Fibroblast of the aortic adventitia (primary cell): ENCODE measurements at places on chromosomes 4 and X. TPM values are rescaled to one million over a fixed set of nuclear protein-coding genes. Genes with fewer than 3 reads are reported as not detected.

AKAP17A gene
- 9.5 and 16.9 TPM in 2 replicates for total RNA-seq

GRCh38 chr4:97121493-97121892, 1021.8 kb downstream of the STPG2 start:
- no peak for DNase-seq

GRCh38 chr4:165384598-165384997, 5.8 kb downstream of the CPE start:
- DNase-seq = peak; percentile 75

DNA sequence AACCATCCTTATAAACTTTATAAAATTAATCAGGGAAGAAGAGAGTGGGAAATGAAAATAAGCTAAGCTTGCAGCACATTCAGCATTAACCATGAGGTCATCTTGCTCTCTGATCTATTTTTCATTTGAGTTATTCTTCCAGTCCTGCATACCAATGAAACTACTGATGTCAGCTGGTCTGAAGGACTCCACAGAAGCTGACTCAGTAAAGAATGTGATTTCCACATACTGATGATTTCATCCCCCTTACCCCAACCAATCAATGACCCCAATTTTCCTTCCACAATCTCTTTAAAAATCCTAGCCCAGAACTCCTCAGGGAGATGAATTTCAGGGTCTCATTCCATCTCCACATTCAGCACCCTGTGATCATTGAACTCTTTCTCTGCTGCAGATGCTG, 18.8 kb upstream of the DSPP start:
- peak; percentile 86 for DNase-seq

DNA sequence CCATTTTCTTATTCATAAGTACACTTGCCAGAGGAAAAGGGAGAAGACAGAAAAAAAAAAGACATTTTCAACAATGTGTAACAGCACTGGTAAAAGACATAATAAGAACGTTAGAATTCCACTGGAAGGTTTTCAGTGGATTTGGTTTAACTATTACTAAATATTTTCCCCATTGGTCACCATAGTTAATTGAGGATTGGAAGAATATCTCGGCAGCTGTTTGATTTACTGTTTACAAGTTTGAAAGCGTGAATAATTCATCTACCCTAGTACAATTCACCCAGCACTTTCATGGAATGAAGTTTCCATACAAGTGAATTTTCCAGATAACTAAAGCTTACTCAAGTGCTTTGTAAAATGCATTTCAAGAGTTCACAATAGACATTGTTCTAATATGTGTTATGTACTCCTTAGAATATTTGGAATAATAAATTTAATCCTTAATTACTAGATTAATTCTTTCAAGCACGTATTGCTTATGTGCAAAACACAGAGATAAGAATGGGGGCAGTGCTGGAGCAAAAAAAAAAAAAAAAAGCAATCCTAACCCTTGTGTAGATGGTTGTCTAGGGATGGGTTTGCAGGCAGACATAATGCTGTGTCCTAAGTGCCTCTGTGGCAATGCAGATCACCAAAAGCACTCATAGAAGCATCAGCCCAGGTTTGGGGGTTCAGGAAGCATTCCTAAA, 57.1 kb downstream of the ENPEP start:
- DNase-seq = no peak

GRCh38 chrX:3598709-3599108, 114.7 kb downstream of the PRKX start:
- peak; percentile 16 for DNase-seq

FGA gene
- not detected in 2 replicates for total RNA-seq

- no peak for DNase-seq
Measured at GRCh38 chrX:17769701-17770269, 32.5 kb downstream of the SCML1 start.
